ENCODE measurements at places on chromosomes 4 and X.

- no peak for DNase-seq
These were observed 130.2 kb downstream of the ENOX2 start for GRCh38 chrX:130772776-130773143.

DNA sequence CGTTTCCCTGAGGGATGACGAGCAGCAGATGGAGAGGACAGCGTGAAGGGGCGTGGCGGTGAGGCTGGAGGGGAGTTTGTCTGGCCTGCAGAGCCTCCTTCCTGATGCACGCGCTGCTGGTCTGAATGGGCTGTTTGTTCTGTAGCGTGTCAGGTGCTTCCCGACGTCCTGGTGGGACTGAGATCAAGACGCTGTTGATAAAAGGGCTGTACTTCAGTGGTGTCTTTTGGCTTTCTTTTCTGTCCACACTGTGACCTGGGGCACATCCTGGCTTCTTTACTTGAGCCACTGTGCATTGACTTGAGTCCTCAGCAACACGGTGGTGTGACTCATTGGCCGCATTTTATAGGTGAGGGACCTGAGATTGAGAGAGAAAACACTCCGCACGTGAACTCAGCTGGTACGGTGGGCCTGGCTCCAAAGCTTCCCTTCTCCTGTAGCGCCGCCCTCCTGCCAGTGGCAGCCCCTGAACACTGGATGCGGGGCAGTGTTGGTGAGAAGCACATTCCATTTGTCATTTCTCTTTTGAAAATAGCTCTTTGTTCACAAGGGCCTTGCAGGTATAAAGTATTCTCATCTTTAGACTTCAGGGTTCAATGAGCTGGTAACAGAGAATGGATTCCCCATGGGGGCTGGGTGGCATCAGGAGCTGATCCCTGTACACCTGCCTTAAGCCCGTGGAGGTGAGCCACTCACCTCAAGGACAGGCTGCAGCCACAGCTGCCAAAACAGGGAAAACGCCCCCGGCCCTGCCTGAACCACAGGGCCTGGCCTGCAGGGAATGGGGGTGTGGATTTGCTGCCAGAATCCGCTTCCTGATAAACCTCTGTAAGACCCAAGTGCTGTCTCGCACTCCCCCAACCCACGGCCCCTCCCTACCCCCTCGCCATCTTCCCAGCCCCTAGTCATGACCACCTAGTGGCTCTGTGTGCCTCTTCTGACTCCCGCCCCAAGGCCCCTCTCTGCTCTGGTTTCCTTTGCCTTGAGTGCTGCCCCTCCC lies 29.2 kb downstream of the NSG1 start:
- peak; percentile 34 for DNase-seq

GRCh38 chr4:87260477-87260876 lies 40.1 kb upstream of the KLHL8 start:
- DNase-seq = no peak

DNA sequence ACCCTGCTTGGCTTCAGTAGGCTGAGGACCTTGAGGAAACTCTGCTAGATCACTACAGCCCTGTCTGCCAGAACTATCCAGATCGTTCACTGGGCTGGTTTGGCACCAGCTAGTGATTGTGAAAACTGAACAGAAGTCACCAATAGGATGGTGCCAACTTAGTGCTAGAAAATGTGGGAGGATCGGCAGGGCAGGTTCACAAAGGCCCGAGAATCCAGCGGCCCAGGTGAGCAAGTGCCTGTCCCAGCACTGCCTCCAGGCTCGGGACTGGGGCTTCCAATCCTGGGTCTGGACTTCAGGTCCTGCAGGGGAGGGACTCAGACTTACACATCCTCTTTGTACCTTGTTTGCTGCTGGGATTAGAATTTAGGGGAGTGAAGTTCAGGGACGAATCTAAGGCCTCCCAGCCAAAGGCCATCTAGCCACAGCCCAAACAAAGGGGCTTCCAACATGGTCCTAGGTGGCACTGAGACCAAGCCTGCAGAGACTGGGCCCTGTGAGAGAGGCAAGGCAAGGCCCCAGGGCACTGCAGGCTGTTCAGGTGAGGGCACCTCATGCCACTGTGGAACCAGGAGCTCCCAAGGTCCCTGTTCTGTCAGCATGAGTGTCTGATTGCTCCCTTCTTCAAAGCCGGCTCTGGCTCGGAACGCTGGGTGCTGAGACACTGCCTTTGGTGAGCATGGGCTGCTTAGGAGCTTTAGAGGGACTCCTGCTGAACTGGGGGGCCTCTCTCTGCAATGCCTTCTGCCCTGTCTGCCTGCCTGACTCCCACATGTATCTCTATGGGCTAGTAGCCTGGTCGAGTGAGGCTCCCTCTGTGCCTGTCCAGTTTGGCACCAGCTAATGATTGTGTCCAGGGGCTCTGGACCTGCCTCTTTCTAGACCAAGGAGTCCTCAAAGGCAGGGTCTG lies 20.7 kb upstream of the ZNF185 start:
- no peak for DNase-seq

GRCh38 chrX:107673431-107673830 lies 45.1 kb downstream of the PRPS1 start:
- no peak for DNase-seq

DNA sequence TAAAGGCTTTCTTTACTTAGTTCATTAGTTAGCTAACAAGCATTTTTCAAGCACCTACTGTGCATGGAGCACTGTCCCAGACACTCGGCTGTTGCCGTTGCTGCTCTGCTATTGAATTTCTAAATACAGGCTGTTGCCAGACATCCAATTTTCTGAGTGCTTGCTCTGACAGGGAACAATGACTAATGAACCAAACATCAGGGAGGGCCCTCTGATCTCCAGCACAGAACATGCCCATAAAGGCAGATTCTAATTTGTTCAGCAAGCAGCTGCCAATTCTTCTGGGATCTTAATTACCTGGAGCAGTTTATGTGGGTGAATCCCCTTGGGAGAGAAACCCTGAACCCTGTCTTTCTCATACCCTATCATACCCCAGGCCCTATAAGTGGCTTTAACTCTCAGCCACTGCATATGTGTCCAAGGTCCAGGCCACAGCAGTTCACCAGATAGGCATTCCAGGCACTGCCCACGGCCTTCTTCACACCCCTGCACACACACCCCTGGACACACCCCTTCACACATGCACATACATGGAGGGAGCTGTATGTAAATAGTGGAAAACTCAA lies 27.9 kb downstream of the TSC22D3 start:
- DNase-seq = no peak

DNA sequence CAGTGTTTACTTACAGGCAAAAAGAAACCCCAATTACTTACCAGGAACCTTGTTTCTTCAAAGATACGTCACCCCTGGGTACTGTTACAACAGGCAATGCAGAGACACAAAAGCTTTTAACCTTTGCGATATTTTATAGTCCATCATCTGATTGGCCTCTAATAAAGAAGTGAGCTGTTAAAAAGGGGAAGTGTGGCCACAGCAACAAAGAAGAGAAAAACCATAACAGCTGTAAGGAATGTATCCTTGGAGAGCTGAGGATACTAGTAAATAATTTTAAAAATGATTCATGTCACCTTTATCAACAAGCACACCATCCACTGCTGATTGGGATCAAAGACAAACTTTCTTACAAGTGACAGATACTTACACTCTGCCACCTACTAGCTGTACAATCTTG lies 14.1 kb downstream of the GABRA4 start:
- DNase-seq = no peak

DNA sequence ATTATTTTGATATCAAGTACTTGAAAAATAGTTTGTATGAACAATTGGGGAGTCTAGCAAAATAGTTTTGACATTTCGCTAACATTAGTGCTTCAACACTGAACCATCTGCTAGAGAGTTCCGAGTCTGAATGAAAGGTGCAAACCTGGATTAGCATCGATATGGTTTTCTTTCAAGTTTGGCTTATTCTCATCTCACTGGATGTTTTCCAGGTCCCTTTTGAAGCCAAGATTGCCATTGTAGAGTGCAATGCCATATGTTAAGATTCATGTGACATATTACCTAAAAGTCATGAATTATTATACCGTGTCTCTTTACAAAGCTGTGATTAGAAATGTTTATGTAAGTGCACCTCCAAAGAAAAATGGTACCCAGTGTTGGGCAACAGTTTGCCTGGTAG lies 36.8 kb upstream of the NAA11 start:
- no peak for DNase-seq

Data from Right ventricle myocardium inferior (tissue), 1 donor.